Naive thymus-derived CD8-positive, alpha-beta T cell (primary cell): ENCODE measurements at places on chromosomes 3 and 15.

GRCh38 chr3:58737644-58738043 is 71.1 kb upstream of the FAM3D start:
- DNase-seq = no peak

GRCh38 chr3:169394316-169394715 is 269.2 kb downstream of the MECOM start:
- DNase-seq = no peak

- DNase-seq = no peak
Measured at GRCh38 chr3:55481744-55482495, 5.2 kb downstream of the WNT5A start.

- no peak for DNase-seq
Measured at GRCh38 chr15:69783211-69783610, 314.5 kb downstream of the TLE3 start.

GRCh38 chr3:71288269-71288930 is 295.1 kb downstream of the FOXP1 start:
- no peak for DNase-seq

- no peak for DNase-seq
Measured at GRCh38 chr15:98938105-98938417, 69.5 kb downstream of the PGPEP1L start.

GRCh38 chr3:118778201-118778600 is 256.4 kb downstream of the IGSF11 start:
- no peak for DNase-seq

- no peak for DNase-seq
Measured at GRCh38 chr3:64399205-64399800, 174.0 kb upstream of the PRICKLE2 start.

GRCh38 chr3:17176757-17177156 is 292.0 kb downstream of the PLCL2 start:
- DNase-seq = no peak

DNA sequence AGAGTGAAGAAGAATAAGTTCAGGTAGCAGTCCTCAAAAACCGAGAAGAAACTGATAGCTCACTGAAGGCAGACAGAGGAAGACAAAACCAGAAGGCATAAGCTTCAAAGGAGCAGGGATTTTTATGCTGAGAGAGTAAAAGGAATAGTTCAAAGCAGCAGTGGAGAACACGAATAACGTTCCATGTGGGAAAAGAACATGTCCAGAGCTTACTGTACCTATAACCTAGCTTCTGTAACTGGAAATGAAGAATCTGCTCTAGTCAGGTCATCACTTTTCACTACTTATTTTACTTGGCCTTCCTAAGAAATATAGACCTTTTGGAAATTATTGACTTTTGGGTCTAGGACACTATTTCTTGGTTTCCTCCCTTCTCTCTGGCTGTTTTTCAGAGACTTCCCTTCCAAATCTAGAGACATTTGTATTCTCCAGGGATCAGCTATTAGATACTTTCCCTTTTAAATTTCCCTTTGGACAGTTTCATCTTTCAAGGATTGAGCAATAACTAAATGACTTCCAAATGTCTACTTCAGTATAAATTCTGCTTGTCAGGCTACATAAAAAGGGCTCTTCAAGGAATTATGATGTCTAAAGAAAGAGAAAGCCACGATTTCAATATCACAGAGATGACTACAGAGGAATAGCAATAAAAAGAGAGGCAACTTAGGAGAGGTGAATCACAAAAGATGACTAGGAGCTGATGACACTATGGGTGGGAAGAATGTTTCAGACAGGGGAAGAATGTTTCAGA is 46.7 kb downstream of the UBE3A start:
- DNase-seq = no peak

- DNase-seq = no peak
Measured at GRCh38 chr15:85011160-85011571, 29.5 kb downstream of the PDE8A start.

DNA sequence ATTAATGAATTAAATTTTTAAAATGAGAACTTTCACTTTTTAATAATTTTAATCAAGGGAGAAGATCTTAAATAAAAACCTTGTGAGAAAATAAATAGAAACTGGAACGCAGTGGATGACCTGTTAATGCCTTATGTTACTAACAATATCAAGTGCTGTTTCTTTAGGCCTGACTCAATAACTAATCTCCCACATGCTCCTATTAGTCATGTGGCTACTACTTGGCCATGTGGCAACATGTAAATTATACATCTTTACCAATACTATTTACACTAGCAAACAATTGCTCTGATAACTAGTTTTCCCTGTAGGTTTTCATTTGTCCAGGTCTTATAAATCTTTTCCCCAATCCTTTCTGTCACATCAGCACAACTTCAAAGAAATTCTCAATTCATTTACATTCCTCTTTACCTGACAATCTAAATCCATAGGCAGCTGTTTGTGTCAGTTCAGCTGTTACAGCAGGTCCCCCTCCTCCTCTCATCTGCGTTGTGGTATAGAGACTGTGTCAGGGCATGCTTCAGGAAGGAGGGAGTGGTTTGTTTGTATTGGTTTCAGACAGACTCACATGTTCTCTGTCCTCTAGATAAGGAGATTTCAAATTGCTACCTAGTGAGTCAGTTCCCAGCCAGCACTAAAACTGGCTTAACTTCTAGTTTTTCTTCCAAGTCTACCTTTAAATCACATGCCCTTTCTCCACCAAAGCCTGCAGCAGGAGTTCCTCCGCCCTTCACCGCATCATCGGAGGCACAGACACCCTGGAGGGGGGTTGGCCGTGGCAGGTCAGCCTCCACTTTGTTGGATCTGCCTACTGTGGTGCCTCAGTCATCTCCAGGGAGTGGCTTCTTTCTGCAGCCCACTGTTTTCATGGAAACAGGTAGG is 11.3 kb upstream of the C3orf52 start:
- DNase-seq = peak; percentile 37

- DNase-seq = no peak
Measured at GRCh38 chr3:195011231-195011834, 259.6 kb downstream of the XXYLT1 start.

DNA sequence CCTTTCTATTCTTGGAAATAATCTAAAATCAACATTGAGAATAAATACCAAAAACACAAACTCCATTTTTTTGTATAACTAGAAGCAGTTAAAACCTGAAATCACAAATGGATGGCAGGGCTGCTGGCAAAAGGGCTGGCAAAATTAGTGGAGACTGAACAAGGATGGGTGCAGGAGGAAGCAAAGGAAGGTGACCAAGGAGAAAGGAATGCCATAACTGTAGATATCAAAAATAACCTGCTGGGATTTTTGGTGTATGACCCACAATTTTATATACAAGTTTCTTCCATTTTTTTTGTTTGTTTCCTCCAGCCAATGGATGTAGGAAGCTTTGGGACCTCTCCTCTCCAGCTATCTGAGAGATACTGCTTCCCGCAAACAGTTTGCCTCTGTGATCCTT is 12.7 kb downstream of the CFAP44 start:
- no peak for DNase-seq

DNA sequence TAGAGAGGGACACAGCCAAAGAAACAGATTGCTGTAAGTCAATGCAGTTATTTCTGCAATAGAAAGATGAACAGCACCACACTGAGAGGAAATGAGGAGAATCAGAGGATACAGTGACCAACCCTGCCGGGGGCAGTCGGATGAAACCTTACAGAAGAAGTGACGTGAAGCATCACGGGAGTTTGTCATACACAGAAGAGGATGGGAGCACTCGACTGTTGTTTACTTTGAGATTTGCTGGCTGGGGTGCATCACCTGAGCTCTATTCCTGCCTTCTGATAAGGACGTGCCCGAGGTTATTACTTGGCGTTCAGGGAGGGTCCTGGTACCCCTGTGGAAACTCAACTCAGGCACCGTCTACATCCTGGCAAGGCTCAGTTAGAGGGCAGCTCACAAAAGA is 45.4 kb downstream of the MAGEF1 start:
- DNase-seq = no peak

DNA sequence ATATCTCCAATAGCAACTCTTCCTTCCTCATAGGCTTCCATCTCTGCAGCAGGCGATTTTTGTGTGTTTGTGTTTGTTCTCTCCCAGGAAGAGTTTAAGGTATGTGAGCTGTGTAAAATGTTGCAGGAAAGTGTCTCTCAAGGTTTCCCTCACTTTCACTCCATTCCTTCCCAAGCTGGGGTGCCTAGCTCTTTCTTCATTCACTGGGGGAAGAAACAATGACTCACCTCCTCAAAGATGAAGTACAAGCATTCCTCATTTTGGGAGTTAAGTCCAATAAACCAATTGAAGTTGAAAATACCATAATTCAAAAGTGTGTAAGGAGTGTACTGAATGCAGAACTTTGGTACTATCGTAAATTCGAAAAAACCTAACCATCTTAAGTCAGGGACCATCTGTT is 422.7 kb upstream of the CFAP20DC start:
- no peak for DNase-seq

DNA sequence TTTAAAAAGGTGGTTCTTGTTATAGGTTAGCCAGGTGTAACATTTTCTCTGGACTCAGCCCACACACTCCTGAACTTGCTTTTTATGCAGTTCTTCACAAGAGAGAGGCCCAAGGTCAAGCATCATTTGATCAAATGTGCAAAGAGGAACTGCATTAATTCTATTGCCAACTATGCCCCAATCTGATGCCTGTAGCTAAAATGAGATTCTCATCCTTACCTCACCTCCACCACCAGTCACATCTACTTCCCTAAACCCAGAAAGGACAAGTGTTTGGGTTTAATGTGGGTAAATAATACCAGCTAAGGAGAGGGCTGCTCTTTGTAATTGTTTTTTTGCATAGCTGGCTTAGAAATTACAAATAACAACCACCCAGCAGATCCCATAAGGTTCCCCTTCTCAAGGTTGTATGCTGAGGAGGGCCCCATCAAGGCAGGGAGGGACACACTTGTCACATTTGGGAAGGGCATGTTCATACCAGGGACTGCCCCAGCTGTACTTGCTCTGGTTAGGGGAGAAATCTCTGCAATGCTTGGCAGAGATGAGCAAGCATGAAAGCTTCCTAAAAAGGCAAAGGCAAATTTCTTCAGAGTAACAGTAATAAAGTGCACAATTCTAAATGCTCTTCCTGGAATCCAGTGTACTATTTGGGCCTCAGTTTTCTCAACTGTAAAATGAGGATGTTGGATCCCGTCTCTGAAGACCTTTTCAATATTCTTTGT is 76.2 kb downstream of the TGFBR2 start:
- DNase-seq = no peak

DNA sequence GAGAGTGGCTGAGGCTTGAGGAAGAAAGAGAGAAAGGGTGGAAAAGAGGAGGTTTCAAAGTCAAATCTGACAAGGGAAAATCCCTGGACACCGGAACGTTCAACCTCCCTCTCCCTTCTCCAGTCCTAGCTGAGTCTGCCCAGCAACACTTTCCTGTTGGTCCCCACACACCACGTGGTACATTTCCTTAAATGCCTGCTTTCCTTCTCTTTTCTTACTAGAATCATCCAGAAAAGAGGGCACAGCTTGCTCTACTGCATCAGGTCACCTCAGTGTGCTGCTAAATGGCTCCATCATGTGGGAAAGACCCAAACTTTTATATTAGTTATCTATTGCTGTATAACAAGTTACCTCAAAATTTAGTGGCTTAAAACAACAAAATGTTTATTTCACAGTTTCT is 181.2 kb downstream of the NECTIN3 start:
- no peak for DNase-seq

DNA sequence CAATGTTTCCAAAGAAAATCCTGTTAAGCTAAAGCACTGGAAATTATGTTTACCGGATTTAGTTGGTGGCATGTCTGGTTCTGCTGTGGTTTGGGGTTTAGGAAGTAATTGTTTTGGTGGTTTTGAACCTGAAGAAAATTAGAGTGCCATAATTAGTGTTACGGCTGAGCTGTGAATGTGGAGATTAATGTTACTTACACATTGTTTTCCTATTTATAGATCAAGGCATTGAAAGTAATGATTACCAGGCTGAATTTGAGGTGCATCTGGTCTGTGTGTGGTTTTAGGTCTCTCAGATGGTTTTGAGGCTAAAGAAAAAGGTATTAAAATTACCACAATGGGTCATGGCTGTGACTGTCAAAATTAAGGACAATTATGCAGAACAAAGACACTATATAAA is 128.9 kb downstream of the TFG start:
- no peak for DNase-seq

GRCh38 chr3:36894914-36895313 is 49.9 kb downstream of the TRANK1 start:
- DNase-seq = no peak

DNA sequence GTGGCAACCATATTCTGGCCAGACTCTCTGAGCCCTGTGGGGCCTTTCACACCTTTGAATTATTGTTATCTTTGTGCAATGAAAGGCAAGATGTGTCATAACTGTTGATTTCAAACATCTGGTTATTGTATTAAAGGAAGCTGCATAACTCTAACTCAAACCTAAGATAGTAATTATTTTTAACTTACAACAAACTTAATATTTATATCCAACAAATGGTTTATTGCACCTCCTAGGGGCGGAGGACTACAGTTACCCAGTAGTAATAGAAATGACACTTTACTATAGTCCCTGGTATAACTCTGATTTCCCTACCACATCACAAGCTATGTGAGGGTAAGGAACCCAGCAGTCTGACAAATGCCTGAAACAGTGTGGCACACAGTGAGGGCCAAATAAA is 363.9 kb upstream of the SUCLG2 start:
- no peak for DNase-seq

DNA sequence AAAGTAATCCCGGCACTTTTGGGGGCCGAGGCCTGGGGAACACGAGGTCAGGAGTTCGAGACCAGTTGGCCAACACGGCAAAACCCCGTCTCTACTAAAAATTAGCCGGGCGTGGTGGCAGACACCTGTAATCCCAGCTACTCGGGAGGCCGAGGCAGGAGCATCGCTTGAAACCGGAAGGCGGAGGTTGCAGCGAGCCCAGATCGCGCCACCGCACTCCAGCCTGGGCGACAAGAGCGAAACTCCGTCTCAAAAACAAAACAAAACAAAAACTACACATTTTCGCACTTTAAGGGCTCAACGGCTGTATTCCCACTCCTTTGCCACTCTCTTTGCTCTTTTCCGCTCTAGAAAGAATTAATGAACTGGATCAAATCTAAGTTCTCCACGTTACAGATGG is 763 bp upstream of the TRNT1 start:
- no peak for DNase-seq

DNA sequence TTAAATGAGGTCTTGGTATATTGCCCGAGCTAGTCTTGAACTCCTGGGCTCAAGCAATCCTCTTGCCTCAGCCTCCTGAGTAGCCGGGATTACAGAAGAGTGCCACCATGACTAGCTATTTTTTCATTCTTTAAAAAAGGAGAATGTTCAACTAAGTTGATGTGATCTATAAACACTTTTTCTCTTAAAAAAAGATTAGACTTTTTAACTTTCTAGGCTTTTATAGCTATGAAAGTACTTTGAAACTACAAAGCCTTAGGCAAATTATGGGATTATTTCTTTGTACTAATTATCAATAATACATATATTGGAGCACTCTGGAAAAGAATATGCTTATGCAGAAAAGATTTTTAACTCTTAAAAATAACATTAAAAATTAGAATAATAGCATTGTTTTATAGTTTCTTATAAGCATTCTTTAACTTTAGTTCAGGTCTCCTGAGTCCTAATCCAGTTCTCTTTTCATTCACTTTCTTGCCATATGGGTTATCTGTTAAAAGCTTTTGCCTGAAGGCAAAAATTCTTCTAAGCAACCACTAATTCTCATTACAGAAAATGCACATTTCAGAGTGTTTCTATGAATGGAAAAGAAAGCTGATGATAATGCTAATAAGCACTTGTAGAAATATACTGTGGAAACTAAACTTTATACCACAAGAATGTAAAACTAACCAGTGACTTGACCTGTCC is 87.8 kb downstream of the DPPA2 start:
- DNase-seq = no peak

GRCh38 chr3:57583544-57583943 is 13.6 kb downstream of the ARF4 start:
- no peak for DNase-seq

GRCh38 chr15:27210176-27210575 is 239.2 kb downstream of the GABRG3 start:
- DNase-seq = no peak
